ENCODE measurements at places on chromosomes 4 and X. TPM values are rescaled to one million over a fixed set of nuclear protein-coding genes. Genes with fewer than 3 reads are reported as not detected.

- DNase-seq, result no peak
These were observed 91.6 kb upstream of the BMP2K start for GRCh38 chr4:78684325-78685079.

DNA sequence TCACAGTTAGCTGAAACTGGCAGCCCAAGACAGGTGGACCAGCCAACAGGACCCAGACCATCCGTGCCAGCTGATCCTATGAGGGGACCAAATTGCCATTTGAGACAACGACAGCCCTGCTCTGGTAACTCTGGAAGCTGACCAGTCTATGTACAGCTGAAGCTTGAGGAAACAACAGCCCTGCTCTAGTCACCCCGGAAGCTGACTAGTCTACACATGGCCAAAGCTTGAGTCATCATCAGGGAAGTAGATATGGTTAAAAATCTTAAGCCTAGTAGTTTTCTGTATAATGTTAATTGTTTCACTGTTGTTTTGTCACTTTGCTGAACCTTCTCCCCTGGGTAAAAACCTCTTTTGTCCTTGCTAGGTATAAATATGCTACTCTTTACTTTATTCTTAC is 905.4 kb upstream of the NDST4 start:
- DNase-seq, result no peak

DNA sequence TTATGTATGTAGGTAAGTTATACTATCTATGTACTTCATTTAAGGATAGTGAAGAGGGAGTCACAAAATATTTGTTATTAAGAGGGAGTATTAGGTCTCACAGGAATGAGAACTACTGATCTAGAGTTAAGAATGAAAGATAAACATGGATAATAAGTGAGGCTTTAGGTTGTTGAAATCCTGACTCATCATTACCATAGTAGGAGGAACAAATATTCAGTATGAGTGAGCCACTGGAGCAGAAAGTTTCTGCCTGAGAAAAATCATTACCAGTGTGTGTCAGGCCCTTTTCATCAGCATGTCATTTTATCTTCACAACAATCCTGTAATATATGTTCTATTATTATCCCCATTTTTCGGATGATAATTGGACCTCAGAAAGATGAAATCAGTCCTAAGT is 27.2 kb upstream of the IGSF1 start:
- DNase-seq, result no peak

DNA sequence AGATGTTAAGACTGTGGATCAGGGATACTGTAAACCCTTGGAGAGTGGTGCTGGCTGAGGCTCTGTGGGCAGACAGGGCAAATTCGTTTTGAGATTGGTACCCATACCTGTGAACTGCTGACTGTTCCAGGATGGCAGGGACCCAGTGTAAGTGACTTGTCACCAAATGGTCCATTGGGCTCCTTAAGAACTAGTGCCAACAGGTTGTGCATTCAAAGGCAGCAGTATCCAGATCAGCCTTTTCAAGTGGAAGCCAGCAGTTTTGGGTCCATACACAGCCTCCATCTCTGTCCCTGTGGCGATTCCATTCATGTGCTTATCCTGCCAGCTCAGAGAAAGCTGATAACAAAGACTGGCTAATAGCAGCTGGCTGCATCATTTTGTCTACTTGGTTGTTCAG is 84.0 kb upstream of the SCOC start:
- no peak for DNase-seq

DNA sequence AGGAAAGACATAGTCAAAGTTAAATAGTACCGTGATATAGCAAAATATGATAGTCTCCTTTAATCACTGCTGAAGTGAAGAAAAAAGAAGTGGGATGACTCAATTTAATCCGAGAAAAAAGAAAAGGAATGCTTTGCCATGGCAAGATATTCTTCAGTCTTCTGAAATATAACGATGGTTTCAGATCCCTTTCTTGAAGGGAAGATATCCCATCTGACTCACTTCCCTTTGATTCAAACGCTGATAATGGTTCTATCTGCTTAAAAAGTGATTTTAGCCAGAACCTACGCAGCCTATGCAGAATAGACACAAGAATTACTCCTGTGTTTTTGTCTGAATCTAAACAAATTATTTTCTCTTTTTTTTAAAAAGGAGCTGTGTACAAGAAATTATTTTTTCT is 68.1 kb upstream of the FTHL17 start:
- DNase-seq, result no peak

DNA sequence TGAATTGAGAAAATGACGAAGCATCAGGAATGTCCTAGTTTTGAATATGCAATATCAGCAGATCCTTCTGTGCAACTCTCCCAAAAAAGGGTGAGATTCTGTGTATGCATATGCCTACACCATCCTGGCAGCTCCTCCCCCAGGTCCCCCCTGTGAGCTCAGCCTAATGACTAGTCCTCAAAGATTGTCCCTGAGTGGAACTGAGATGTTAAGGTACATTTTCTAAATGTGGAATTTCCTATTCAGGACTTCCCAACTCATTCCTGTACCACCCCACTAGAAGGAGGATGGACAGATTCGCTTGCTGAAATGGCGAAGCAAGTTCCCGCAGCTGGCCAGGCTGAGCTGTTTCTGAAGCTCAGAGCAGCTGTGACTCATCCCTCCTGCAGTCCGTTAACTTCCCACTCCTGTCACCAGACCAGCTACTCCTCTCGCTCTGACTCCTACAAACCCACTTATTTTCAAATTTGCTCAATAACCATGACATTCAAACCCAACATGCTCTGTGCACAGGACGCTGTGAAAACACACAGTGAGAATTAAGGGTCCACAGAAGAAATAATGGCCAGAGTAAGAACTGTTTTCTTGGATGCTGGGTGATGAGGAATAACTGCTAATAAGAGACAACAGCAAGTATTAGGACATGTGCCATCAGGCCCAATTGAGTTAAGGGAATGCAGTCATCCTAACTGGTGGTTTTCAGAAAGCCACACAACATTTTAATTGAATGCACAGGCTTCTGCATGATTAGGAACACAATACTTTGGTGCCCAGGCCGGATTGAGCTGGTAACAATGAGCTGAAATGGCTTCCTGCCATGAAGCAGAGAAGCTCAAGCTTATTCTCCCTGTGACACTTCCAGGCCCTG is 40.0 kb upstream of the IRF2 start:
- no peak for DNase-seq

GRCh38 chr4:8594097-8595038 is 1.8 kb downstream of the CPZ start:
- DNase-seq, result peak; percentile 94

DNA sequence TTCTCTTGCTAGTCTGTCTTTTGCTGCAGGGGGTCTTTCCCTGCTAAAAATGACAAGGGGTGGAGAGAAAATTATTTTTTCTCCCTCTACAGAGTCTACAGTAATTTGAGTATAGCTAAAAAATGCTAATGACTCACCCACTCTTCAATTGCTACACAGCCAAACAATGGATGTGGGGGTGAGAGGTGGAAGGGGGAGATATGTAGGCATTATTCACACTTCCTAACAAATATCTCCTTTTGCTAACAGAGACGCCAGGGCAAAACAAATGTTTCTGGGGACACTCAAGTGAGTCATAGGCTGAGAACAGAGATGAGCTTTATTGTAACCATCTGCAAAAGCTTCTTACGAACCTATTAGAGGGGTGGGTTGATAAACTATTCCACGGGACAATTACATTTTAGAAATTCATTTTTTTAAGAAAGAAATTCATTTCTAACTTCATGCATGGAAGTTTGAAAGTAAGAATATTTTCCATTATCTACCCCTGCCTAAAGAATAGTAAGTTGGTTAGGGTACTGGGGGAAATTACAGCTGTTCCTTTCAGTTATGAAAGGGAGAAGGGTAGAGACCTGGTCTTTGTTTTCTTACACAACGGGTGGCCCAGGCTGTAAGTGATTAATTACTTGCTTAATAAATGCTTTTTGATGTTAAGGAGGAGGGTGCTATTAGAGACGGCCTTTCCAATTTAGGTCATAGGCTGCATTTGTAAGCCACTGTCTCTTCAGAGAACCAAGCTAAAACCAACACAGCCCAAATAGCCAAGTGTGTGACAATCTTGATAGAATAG is 12.8 kb downstream of the SCD5 start:
- peak; percentile 63 for DNase-seq

The RAB40A gene
- not detected for total RNA-seq

Measured in GM23338 (cell line).